ENCODE measurements at places on chromosomes 1 and 21. TPM values are rescaled to one million over a fixed set of nuclear protein-coding genes. Genes with fewer than 3 reads are reported as not detected.

DNA sequence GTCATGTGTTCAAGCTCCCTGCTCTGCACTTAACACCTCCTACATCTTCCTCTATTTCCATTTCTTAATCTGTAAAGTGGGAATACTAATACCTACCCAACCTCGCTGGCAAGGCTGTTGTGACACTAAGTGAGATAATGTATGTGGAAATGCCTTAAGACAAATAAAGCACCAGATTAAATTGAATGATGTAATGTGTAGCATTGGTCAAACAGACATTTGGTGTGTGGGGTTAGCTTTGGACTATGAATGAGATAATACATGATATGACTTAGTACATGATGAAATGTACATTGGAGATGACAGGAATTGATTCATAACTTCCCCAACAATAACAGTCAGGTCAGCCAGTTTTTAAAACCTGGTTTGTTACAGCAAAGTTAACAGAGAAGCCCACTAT, 5.2 kb downstream of the AMPD1 start:
- no peak for DNase-seq

GRCh38 chr1:193083365-193084088, 21.7 kb downstream of the GLRX2 start:
- no peak for DNase-seq

DNA sequence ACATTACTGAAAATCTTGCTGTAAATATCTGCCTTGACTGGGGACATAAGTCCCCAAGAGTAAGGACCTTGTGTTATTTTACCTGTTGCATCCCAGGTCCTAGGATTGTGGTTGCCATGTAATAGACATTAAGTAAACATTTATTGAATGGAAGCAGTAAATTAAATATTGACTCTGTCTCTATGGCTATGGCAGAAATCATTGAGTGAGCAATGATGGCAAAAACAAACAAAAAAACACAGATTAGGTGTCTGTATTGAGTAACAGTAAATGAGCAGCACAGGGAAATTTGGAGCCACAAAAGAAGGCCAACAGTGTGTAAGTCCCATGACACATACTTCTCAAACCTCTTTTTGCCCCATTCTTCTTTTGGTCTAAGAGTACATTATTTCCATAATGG, 240.4 kb downstream of the NFIA start:
- no peak for DNase-seq

GRCh38 chr1:174428033-174428432, 19.7 kb upstream of the GPR52 start:
- no peak for DNase-seq

DNA sequence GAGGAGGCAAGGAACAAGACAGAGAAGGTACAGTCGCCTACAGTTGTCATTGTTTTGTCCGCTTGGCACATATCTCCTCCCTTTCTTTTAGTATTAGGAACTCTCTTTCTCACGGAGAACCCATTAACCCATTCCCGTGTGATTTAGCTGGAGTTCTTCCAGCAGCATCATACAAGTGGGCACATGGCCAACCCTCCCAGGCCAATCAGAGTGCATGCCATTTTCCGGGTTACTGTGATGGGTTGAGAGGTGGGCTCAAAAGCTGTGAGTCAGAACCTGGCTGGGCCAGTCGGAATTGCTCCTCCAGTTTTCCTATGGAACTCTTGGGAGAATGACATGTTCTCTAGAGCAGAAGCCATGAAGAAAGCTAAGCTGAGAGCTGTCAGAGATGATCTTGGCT, 83.1 kb upstream of the SOD1 start:
- no peak for DNase-seq

The CNR2 gene
- 0.85 TPM for total RNA-seq

The USH2A gene
- not detected for total RNA-seq
